HT1080 (cell line): ENCODE measurements at places on chromosomes 4 and X.
A peak's percentile ranks its signal among the peaks of the same experiment; 100 is the strongest.

GRCh38 chr4:41185614-41186592 is 28.4 kb downstream of the APBB2 start:
- no peak for DNase-seq

- DNase-seq = no peak
Measured at GRCh38 chr4:168575473-168575872, 78.6 kb downstream of the PALLD start.

GRCh38 chrX:151762802-151763201 is 28.3 kb downstream of the CNGA2 start:
- no peak for DNase-seq

DNA sequence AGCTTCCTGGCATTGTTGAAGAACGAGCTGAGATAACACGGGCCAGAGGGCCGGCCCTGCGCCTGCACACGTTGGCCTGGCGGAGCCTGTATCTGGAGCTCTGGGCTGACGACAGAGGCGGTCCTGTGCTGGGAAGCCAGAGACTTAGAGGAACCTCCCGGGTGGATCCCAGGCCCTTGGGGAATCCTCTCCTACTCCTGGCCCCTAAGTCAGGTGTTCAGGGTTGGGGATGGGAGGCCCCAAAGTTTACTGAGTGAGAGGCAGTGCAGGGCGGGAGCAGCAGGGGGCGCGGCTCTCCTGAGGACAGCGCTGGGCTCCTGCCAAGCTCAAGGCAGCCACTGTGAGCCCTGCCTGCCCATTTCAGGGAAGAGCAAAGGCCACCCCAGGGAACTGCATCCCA is 2.5 kb upstream of the HTRA3 start:
- DNase-seq = peak; percentile 55

GRCh38 chrX:69130439-69130838 is 34.8 kb downstream of the PJA1 start:
- DNase-seq = no peak

- DNase-seq = no peak
Measured at GRCh38 chrX:3653111-3653510, 60.3 kb downstream of the PRKX start.

- peak; percentile 59 for DNase-seq
Measured at GRCh38 chrX:139831675-139832456, 101.0 kb downstream of the ATP11C start.

GRCh38 chrX:86133761-86134160 is 14.5 kb upstream of the DACH2 start:
- DNase-seq = no peak

GRCh38 chr4:52862639-52863161 is 583 bp downstream of the RASL11B start:
- no peak for DNase-seq

GRCh38 chr4:184744236-184744635 is 10.3 kb upstream of the CENPU start:
- no peak for DNase-seq

DNA sequence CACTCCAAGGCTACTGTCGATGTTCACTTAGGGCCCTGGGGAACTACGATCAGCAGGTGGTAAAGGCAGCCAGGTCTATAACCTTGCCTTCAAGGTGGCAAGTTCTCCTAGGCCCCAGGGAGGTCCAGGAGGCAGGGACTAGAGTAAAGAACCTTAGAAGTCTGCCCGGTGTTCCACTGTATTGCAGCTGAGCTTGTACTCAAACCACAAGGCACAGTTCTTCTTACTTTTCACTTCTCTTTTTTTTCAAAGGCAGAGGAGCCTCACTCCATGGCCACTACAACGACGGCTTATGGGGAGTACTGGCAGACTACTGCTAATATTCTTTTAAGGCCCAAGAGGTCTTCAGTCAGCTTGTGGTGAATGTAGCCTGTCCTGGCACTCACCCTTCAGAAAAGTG is 78.8 kb upstream of the GPR174 start:
- no peak for DNase-seq

- no peak for DNase-seq
Measured at GRCh38 chr4:174118171-174118570, 165.3 kb downstream of the FBXO8 start.

GRCh38 chrX:52422884-52423283 is 54.1 kb downstream of the XAGE2 start:
- DNase-seq = no peak

DNA sequence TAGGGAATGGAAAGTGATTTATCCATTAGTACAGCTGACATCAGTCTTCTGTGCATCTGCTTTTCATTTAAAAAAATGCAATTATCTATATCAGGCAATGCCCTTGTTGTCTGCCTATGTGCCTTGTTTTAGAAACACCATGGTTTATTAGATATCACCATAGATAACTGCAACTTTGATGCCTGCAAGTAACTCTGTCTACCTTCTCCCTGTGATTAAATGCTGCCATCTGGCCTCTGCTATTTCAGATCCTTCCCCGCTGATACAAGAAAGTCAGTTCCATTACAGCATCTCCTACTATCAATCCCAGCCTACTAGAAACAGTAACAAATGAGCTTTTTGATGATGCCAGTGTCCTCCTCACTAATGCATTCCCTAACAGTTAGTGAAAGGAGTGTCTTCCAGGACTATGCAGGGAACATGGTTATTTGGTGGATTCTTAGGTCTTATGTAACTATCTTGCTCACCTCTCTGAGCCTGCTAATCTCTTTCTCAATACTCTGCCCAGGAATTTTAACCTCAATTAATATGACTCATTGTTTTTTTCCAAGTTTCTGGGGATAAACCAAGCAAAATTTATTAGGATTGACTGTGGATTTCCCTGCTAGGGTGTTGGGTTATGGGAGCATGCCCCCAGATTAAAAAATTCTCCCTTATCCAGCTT is 444.9 kb downstream of the RAPGEF2 start:
- DNase-seq = peak; percentile 61

- peak; percentile 88 for DNase-seq
Measured at GRCh38 chr4:82780752-82781231, 17.8 kb downstream of the SCD5 start.

- DNase-seq = no peak
Measured at GRCh38 chrX:40056420-40056819, 41.3 kb downstream of the BCOR start.

- no peak for DNase-seq
Measured at GRCh38 chr4:10891866-10892265, 207.3 kb upstream of the CLNK start.
